ENCODE measurements at places on chromosomes 3 and 15. TPM values are rescaled to one million over a fixed set of nuclear protein-coding genes. Genes with fewer than 3 reads are reported as not detected.

Gene SAMMSON
- not detected for polyA plus RNA-seq

Gene ZBBX
- polyA plus RNA-seq = not detected

Gene PLCD1
- 13.3 TPM for polyA plus RNA-seq

Gene MYO5A
- 6.3 TPM for polyA plus RNA-seq

Gene PIERCE2
- polyA plus RNA-seq = 1.8 TPM

Gene ARPP21
- polyA plus RNA-seq = not detected

- DNase-seq = peak; percentile 84
These were observed 109.3 kb downstream of the OXNAD1 start for GRCh38 chr3:16374047-16374934.

DNA sequence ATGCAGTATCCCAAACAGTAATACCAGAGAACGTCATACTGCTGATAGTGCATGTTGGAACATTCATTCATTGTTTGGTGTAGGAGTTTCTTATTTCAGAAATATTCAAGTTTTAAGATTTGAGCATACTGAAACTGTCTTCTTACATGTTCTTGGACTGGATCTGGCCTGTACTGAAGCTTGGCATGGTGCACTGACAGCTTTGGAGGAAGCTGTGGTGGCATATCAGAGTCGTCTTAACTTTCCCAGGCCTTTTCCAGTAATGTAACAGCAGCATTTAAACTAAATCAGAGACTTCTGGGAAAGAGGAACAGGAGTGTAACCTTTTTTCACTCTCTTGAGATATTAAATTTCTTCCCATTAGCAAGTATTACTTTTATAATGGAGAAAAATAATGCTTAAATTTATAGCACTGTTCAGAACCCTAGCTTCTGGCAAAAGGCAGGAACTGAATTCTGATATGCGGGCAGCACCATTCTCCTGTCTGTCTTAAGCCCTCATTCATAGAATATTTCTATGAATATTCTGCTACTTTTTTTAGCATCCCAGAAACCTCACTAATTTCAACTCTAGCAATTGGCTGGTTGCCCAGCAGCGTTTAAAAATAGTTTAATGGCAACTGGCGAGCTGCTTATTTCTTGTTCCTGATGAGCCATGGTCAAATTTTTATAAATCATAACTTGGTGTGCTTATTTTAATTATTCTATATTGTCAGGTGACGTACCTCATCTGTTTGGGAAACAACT lies 31.1 kb downstream of the DNAJC13 start:
- no peak for DNase-seq

DNA sequence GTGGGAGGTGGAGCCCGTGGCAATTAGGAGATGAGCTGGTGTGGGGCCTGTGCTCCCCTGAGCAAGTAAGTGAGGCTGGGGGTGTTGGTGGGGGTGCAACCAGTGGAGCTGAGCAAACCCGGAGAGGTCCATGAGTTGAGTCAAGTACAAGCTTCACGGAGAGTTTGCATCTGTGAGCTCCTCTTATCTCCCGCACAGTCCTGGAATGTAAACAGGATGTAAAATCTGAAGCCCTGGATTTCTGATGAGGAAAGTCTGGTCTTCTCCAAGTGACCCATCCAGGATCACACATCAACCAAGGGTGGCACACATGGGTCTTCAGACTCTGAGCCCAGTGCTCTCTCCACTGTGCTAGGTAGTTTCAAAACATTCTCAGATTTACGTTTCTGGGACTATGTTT lies 67.8 kb downstream of the LSM3 start:
- no peak for DNase-seq

DNA sequence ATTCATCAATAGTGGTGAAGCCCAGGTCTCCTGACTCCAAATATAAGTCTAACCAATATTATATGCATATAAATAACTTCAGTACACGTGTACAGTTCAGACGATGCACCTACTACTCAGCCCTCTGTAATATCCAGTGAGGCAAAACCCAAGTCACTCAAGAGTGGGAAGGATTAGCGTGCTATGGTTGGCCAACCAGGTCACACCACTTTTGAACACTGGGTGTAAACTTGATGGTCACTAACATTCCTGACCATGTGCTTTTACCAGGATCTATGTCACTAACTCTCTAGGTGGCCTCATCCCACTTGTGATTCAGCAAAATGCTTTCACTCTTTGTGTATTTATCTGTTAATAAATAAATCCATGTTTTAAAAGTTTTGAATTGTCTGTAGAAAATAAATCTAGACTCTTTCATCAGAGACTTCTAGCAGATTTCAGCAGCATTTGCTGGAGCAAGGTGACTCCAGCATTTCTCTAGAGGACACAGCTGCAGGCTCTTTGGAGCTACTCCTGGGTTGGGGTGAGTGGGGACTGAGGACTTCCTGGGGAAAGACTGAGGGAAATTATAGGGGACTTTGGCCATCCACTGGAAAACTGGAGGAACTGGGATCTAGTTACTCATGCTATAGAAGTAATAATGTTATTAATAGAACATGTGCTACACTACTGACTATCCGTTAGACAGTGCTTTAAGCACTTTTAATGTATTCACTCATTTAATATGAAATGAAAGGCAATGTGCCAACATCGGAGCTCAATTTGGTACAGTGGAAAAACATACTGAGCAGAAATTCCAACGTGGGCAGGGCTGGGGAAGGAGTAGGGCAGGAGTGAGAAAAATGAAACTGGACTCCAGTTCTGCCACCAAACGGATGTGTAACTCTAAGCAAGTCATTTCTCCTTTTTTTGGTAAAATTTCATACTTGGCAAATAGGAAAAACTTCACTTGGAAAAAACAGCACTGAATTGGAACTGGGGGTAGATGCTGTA lies 97.9 kb downstream of the RORA start:
- DNase-seq = no peak

GRCh38 chr3:50327129-50327528 lies 894 bp downstream of the TUSC2 start:
- peak; percentile 66 for DNase-seq

GRCh38 chr3:63921741-63922482 lies 9.7 kb upstream of the SCAANT1 start:
- no peak for DNase-seq

DNA sequence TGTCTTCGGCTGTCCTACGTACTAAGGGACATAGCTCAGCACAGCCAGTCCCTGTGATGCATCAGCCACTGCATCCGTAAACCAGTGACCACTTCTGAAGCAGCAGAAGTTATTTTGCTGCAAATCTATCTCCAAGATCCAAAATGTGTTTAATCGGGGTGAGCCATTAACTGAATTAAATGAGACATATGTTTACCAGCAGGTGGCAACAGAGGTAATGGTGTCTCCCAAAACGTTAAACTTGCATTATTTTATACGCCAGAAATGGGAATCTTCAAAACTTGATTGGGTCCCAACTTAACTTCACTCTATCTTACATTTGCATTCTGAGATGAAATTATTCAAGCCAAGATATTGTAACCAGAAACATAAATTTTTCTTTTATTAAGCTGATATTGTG lies 75.3 kb upstream of the BOC start:
- DNase-seq = no peak

GRCh38 chr3:51401735-51402134 lies 10.7 kb downstream of the RBM15B start:
- DNase-seq = no peak

DNA sequence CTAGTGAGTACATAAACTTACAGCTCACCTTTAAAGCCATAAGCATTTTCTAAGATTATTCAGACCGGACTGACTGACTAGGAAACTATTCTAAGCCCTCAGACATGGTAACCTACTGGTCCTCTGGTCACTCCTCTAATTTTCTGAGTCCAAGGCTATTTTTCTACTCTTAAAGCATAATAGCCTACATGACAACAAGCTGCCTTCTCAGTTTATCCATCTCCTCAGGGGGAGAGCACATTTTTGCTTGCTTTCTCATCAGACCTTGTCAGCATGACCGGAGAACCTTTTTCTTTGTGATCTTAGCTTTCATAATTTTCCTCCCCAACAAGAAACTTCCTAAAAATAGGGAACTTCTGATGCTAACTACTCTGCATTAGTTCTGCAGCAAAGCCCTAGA lies 38.4 kb downstream of the UBP1 start:
- no peak for DNase-seq

- DNase-seq = no peak
These were observed 23.6 kb downstream of the NCK1 start for GRCh38 chr3:136885357-136886213.

DNA sequence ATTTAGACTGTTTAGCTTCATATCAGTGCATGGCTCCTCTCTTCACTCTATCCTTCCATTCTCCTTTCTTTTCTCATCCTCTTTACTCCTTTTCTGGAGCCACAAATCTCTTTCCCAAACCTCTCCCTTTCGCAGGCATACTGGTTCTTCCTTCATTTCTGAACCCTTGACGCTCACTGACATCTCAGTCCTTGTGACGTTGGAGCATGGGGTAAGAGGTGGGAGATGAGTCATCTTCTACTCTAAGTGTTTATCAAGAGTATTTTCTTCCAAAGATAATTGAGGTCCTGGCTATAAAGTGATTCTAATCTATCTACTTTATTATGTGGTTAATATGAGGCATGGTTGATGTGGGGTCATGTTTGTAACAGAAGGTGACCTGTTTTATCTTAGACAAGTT lies 414.2 kb downstream of the AGBL1 start:
- DNase-seq = no peak

DNA sequence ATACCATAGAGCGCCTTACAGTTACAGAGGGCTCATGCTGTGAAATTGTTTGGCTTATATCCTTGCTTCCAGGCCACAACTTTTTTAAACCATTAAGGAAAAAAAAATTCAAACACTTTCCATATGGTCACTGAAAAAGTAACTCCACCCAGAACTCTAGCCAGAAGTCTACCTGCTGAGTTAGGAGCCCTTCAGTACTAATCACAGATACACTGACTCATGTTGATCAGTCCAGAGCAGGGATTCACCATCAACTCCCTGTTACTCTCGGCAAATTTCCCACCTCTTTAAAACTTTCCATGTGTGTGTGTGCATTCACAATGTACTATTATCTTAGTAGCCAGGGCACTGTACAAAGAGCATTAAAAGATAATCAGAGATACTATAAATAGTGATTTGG lies 372.8 kb downstream of the MAGI1 start:
- DNase-seq = no peak

- DNase-seq = no peak
These were observed 25.0 kb upstream of the ATP1B3 start for GRCh38 chr3:141851411-141851810.

DNA sequence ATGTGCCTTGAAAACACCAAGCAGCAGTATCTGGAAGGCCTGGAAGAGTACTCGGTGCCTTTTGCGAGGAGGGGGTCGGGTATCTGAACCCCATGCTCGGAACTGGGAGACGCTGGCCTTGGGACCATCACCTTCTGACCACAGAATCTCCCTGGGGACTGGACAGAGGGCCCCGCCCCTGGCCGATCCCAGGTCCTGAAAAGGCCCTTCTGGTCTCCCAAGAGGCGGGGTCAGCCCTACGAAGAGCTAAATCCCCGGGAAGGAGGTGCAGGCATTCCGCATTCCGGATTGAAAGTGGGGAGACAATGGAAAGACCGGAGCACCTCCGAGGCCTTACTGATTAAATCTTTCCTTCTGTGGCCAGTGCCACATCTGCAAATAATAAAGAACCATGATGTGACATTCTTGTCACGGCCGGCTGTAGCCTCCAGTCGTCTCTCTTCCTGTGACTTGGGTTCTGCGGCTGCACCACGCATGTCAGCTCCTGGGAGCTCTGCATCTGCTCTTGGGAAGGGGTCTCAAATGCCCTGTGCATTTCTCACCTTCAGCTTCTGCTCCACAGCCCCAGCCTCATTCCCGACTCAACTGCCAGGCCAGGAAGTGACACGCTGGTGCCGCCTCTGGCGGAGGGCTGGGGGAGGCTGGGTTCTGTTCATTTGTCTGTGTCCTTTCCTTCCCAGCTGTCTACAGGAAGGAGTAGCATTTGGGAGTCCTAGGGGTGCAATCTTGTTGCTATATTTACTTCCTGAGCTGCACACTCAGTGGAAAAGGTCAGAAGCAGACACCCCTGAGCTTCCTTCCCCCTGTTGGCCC lies 173.5 kb downstream of the KLF13 start:
- DNase-seq = no peak

All from spleen (tissue), 13 donors.